ENCODE measurements at places on chromosomes 16 and 17.

- no peak for DNase-seq
These were observed 79.0 kb downstream of the NETO2 start for GRCh38 chr16:47064775-47065174.

- DNase-seq = no peak
These were observed 17.2 kb upstream of the RBFOX3 start for GRCh38 chr17:79627766-79628690.

DNA sequence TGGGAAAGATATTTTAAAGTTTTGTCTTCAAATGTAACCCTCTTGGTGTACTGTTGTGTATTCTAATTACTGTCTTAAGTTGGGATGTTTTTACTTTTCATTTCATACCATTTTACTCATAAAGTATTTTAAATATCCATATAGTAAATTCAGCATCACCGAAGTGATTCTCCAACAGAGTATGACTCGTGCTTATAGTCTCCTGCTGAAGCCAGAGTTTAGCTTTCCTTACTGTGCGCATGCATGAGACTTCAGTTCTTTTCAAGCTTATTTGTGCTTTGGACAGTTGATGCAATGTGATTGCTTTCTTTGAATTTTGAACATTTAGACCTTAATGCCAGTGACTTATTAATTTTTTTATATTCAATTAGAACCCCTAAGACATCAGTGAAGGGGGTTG, 7.4 kb upstream of the VPS35L start:
- DNase-seq = no peak

DNA sequence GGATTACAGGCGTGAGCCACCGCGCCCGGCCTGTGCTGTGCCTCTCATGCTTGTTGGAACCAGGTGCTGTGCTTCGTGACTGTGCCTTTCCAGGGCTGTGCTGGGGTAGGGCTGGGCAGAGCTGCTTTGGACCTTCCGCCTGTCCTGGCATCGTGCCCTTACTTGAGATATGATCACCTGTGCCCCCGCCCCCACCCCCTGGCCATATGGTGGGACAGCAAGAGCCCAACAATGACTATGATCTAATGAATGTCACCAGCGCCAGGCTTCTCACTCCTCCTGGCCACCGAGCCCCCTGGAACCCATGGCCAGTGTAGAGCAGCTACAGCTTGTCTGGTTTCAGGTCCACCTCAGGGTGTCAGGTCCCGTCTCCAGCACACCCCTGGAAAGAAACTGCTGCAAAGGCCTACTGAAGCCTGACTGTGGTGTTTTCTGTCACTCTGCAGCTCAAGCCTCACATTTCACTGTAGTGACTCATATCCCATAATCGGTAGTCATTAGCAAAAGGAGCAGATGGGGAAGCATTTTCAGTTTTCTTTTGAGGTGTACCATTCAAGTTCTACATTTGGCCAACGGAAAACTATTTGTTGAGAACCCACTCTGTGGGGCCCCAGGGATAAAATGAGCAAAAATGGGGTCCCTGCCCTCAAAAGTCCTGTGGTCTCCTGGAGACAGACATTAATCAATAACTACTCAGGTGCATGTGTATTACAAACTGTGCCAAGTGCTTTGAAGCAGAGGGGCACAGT, 22.1 kb downstream of the FCSK start:
- DNase-seq = no peak

DNA sequence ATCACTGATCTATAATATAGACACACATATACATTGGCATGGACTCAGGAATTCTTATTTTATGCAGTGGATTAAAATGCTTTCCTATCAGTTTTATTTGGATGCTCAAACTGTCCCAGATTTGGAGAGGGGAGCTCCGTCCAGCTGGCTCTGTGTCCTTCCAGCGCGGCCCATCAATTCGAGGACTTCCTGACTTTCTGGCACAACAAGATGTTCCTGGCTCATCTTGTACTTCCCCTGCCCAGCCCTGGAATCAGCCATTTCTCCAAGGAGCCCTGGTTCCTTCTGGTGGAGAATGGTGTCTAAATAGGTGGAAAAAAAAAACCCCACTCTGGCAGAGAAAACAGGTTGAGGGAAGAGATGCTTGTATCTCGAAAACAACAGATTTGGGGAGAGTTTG, 94.5 kb downstream of the CRISPLD2 start:
- DNase-seq = no peak

DNA sequence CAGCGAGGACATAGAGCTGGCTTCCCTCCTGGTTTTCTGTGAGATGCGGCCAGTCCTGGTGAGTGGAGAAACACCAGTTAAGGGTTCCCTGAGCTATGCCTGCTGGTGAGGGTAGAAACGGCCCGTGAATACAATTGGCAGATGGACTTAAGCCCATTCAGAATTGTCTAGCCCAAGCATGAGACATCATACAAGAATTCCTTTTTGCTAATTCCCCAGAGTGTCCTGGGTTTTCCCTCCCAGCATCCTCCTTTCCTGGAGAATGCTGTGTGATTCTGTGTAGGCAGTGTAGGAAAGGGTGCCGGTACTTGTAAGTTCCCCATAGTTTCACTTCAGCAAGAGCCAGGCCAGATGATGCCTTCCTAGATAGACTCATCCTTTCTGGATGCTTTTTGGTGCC, 65.1 kb downstream of the SDR42E1 start:
- no peak for DNase-seq
